ENCODE measurements at places on chromosomes 11 and 22.
A peak's percentile ranks its signal among the peaks of the same experiment; 100 is the strongest.

GRCh38 chr11:2673871-2674471, 25.8 kb downstream of the KCNQ1OT1 start:
- no peak for DNase-seq

GRCh38 chr11:81286550-81286949, 1447.1 kb downstream of the FAM181B start:
- no peak for DNase-seq

DNA sequence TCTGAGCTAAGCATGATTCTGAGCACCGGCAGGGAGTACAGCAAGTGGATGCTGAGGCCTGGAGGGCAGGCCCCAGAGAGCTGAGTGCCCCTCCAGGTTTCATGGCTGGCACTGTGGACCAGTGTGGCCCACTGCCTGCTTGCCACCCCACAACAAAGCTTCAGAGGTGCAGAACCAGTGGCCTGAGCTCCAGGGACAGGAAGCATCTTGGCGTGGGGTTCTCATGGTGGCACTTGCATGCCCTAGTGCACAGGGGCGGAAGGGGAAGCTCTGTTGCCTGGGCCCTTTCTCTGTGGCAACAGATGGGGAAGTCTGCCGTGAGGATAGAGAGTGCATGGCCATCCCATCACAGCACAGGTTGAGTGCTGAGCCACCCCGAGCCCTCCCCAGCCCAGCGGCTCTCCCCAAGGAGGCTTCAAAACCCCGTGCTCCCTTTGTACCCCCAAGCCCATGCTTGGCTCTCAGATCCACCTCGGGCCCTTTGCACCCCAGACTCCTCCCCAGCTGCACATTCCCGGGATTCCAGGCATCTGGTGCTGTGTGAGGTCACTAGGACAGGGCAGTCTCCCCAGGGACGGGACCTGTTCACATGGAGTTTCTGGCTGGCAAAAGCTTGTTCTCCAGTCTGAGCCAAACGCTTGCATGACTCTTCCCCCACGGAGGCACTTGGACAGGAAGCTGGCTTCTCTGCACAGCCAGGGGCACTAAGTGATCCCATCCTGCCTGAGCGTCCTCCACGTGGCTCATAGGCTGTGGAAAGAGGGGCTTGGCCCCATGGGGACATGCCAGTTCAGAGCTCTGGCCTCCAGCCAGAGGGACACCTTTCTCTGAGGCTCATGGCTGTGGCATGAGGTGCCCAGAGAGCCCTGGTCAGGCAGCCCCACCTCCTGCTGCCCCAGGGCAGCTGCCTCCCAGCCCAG, 4.2 kb downstream of the SLC25A1 start:
- no peak for DNase-seq

DNA sequence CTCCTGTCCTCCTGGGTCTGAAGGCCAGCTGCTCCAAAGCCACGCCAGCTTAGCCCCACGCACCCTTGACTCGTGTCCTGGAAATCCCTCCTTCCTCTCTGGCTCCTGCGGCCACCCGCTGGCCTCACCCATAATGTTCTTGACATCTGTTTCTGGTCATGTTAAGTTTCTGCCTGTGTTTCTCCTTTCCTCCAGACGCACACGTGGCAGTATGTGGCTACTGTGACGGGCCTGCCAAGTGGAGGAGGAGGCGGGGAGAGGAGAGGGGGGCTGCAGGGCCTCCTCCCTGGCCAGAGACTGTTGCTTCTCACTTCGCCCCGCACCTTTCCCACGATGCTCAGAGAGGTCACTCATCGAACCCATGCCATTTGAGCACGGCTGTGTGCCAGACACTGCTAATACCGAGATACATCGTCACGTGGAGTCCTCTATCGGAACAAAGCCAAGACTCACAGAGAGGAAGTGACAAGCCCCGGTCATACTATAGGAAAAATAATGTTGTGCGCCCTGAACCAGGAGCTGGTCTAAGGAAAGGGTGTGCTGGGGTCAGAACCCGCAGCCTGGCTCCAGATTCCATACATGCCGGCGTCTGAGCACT, 11.5 kb downstream of the C1QTNF6 start:
- no peak for DNase-seq

GRCh38 chr11:32290783-32291182, 144.6 kb downstream of the WT1 start:
- DNase-seq, result no peak

DNA sequence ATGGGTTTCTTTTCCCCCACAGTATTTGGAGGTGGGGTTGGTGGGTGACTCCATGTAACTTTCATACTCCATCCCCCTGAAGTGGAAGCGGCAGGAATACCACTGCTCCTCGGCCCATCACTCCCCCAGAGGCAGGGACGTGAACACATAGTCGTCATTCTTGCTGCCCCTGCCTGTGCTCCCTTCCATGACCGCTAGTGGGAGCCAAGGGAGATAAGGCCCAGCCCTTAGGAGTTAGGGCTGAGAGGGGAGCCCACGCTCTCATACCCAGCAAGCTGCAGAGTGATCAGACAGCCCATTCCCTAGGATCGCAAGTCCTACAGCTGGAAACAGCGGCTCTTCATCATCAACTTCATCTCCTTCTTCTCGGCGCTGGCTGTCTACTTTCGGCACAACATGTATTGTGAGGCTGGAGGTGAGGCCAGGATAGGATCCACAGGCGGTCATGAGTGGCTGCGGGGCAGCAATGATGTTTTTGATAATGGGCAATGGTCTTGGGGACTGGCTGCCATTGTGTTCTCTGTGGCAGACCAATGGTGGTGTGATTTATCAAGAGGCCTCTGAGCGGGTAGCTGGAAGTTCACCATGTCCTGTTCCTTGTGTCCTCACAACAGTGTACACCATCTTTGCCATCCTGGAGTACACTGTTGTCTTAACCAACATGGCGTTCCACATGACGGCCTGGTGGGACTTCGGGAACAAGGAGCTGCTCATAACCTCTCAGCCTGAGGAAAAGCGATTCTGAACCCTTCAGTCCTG, 15.9 kb downstream of the RHOG start:
- peak; percentile 4 for DNase-seq
